ENCODE measurements at places on chromosomes 3 and 15.

GRCh38 chr15:29903785-29904464, 81.7 kb upstream of the TJP1 start:
- DNase-seq: no peak

DNA sequence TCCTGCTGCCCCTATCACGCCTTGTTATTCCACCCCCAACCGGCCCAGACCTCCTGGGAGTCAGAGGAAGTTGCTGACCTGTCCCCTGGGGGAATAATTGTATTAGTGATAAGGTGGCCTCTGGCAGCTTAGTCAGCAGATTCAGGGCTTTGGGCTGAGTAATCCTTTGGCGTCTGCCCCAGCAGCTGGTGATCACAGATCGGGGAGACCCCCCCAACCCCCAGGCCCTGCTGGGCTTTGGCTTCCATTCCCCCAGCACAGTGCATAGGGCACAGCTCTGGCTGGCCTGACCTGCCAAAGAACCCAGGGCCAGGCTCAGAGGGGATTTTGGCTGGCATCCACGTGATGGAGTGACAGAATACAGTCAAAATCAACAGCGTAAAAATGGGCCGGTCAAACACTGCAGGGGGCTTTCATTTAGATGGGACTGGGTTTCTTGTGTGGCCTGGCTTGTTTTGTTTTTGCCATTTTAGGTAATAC, 3.9 kb upstream of the NR2E3 start:
- peak; percentile 12 for DNase-seq

DNA sequence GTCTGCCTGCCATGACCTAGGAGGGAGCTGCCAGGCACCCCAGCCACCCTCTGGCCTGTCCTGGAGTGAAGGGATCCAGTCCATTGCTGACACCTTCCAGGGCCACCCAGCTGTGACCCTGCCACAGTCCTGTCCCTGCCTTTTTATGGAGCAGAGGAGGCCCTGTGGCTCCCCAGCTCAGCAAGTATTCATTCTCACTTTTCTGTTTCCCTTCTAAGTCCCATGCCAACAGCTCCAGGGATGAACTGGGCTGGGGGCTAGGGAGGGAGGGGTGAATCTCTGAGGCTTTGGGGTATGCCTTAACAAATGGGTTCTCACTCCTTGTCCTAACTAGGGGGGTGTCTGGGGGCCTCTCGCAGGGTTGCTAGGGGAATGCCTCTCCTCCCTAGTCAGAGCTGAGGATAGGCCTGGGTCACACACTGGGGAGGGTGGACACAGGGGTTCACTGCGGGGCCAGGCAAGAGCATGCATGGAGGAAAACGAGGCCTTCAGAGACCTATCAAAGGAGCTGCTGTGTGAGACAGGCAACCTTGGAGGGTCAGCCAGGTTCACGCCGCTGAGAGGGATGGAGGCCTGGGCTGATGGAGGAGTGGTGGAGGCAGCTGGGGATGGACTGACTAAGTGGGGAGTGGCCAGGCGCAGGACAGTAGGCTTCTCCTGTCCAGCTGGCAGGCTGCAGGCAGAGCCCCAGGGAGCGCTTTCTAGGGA, 31.8 kb downstream of the EPHB3 start:
- no peak for DNase-seq

DNA sequence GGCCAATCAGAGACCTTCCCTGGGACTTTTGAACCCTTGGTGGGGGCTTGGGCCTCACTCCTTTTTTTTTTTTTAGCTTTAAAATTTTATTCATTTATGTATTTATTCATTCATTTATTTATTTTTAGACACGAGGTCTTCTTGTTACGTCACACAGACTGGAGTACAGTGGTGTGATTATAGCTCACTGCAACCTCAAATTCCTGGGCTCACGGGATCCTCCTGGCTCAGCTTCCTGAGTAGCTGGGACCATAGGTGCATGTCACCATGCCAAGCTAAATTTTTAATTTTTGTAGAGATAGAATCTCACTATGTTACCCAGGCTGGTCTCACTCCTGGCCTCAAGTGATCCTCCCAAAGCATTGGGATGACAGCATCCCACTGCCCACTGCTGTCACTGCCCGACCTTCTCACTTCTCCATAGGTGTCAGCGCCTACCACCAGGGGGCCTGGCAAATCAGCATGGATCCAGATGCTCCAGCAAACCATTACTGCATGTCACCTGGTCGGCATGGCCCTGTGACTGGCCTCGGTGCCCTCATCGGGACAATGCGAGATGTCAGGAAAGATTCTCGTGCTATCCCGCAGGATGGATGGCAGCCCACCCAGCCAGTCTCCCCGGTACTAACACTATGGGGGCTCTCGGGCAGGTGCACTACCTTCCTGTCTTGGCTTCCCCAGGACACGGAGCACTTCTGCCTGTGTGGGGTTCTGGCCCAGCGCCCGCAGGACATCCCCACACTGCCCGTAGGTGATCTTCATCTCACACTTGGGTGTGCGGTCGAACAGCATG, 3.0 kb downstream of the MYL3 start:
- DNase-seq: no peak

DNA sequence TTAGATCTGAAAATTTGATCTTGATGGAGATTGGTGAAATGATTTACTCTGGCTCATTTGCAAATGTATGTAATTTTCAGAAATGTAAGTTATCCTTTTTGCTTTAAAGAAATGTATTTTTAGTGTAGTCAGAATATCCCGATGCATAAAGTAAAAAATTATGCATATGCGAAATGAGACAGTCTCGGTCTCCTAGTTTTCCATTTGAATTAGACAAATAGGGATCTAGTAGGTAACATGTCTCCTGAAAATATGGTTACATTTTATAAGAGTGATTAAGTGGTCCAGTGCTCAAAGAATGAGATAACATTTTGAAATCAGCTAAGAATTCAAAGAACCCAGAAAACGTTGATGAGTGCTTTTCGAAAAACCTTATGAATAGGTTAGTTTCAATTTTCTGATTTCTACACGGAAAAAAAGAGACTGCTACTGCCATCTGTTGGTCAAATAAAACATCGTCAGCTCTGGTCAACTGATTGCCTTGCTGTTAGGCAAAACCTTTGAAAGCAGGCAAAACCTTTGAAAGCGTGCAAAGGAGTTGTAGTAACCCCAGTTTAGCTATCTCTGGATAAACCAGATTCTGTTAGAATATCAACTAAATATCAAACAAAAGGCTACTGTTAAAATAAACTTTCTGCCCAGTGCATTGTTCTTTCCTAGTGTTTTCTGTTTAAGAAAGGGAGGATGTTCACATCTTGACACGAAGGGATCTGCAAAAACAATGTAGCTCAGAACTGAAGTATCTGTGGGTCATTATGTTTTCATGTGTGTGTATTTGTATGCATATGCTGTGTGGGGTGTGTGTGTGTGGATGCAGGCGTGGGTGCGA, 59.3 kb upstream of the CHMP2B start:
- DNase-seq: peak; percentile 14

DNA sequence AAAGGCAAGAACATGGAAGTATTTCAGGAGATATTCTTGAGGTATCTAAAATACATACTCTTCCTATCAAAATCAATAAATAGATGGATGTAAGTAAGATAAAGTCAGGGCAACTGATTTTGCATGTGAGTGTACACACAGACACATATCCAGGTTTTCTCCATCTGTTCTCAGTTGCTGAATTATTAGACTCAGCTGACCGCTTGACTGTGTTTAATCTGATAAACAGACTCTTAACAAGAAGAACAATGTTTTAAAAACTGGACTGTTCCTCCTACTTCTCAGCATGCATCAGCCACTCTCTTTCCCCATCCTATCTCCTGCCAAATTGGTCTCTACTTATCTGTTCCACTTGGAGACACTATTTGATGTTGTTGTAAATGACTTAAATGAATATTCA, 73.5 kb downstream of the GOLGA8G start:
- DNase-seq: no peak

DNA sequence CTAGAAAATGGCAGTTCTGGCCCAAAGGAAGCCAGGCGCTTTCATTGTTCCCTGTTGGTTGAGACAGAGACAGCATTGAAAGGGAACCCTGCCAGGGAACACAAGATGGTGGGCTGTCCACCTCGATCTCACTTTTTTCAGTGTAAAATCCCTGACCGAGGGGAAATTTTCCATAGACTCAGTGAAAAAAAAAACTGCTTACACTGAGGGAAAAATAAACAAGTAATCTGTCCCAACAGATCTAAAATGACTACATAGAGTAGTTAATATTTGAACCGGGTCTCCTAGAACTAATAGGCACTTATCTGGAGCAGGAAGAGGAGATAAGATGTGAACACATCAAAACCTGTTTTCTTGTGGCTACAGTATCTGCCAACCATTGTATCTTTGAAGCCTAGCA, 763.4 kb upstream of the GOLIM4 start:
- no peak for DNase-seq

DNA sequence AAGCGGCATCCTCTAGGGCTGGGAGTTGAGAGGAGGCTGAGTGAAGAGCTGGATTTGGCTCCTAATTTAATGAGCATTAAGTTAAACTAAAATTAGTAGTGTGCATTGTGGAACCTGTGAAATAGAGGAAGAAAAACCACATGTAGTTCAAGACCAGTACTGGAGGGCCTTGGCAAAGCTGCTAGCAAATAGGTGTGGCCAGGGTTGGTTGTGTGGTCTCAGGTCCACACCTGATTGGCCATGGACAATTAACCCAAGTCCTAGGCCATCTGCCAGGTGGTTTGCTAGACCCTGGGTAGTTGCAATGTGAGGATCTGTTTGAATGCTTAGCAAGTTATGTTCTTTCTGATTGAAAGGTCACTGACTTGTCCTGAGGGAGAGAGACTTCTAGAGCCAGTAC, 275.5 kb downstream of the PDCD6IP start:
- no peak for DNase-seq

GRCh38 chr15:100714749-100715342, 112.5 kb downstream of the ASB7 start:
- DNase-seq: no peak

DNA sequence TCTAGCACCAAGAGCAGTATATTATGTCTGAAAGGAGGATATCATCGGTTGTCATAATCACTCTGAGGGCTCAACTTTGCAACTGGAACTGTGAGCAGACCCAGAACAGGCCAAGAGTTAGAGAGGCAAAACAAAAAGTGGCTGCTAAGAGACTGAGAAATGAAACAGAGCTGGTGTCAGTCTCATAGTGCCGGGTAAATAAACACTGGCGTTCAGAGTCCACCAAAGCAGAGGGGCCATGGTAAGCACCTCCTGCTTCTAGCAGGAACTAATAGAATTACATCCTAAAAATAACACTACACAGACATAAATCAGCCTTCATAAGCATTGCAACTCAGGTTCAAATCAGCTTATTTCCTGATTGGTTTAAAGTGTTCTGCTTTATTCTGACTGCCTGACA, 10.3 kb upstream of the IL12A start:
- peak; percentile 28 for DNase-seq

- no peak for DNase-seq
These were observed 195.3 kb downstream of the THRB start for GRCh38 chr3:24299246-24299805.

DNA sequence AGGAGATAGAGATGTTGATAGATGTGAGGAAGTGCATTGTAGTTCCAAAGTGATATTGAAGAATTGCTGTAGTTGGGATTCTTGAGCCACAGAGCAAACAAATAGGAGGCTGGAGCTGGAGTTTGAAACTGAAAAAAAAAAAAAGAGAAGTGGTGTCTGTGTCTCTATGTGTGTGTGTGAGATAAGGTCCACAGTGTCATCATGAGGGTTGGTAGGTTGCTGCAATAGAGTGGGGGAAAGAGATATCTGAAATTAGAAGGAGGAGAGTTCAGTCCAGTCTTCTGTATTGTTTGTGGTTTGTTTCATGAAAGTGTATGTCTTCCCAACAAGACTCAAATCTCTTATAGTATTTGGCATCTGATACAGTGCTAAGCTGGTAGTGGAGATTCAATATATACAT, 37.3 kb upstream of the CACNA1D start:
- DNase-seq: no peak

- DNase-seq: no peak
These were observed 275.8 kb downstream of the SATB1 start for GRCh38 chr3:18149386-18149785.

GRCh38 chr15:51368307-51368706, 26.9 kb downstream of the GLDN start:
- DNase-seq: no peak

- DNase-seq: no peak
These were observed 65.9 kb upstream of the C3orf80 start for GRCh38 chr3:160159341-160159740.

- peak; percentile 85 for DNase-seq
These were observed 45.2 kb upstream of the RASA2 start for GRCh38 chr3:141441381-141442364.

DNA sequence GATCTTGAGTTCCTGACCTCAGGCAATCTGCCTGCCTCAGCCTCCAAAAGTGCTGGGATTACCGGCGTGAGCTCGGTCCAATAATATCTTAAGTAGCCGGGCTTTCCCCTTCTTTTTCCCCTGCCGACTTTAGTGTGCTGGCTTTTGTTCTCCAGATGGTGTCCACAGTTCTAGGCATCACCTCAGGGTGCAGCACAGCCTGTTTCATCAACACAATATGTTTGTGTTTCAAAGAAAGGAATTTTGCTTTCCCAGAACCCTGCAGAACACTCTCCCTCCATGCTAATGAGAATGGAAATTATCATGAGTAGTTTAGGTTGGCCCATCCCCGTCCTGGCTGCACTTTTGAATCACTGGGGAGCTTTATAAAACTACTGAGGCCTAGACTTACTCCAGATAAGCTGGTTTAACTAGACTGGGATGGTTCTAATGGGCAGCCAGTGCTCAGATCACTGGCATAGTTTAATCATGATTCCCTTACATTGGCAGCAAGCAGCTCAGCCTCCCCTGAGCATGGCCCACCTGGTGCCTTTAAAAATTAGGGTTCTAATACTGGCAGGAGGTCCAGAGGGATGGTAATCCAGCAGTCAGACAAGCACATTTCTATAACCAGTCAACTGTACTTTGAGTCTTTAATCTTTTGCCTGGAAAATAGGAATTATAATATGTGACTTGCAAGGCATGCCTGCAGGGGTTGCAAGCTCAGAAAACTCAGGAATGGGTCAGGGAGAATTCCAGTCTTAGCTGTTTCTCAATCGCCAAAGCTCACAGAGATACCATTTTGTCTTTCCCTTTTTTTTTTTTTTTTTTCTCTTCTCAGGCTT, 127.6 kb upstream of the RASGRP1 start:
- DNase-seq: no peak

- no peak for DNase-seq
These were observed 8.1 kb downstream of the PTX3 start for GRCh38 chr3:157444797-157445184.

- DNase-seq: no peak
These were observed 25.1 kb upstream of the LPP start for GRCh38 chr3:188128905-188129304.
